ENCODE measurements at places on chromosomes 2 and 18.

DNA sequence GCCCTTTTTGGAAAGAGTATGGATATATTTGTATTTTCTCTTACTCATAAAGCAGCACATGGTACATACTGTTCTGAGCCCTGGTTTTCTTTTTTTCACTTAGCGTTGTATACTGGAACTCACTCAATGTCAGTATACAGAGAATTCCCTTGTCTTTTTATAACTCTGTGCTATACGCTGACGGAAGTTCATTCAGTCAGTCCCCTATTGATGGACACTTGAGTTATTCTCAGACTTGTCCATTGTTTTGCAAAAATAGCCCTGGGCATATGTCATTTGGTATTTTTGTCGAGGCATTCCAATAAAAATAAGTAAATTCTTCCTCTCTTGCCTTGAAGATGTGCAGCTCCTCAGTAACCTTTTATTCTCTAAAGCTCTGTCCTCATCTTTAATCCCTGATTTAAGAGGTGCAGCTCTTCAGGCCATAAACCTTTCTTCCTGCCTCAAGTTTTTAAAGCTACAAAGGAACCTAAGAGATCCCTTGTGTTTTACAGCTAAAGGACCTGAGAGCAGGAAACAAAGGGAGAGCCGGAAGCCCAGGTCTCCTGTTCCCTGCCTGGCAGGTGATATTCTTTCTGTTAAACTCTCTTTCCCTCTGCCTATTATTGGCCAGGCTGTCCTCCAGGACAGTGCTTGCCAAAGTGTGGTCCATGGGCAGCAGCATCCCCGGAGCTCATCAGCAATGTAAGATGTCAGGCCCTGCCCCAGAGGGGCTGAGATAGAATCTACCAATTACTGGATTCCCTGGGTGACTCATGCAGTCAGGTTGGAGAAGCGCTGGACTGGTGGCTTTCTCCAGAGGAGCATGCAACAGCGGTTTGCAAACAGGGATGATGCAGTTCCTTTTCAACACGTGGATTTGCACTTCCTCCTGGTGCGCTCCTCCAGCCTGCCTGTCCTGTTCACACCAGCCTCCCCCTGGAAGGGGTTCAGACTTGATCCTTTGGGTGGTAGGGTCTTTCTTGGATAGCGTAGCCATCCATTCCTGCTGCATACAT, 158.0 kb downstream of the NEDD4L start:
- no peak for DNase-seq

GRCh38 chr2:9194352-9194751, 12.3 kb upstream of the ASAP2 start:
- DNase-seq = no peak

GRCh38 chr2:142868229-142868762, 9.2 kb upstream of the KYNU start:
- no peak for DNase-seq

- no peak for DNase-seq
Measured at GRCh38 chr2:134692499-134692898, 26.3 kb downstream of the TMEM163 start.

DNA sequence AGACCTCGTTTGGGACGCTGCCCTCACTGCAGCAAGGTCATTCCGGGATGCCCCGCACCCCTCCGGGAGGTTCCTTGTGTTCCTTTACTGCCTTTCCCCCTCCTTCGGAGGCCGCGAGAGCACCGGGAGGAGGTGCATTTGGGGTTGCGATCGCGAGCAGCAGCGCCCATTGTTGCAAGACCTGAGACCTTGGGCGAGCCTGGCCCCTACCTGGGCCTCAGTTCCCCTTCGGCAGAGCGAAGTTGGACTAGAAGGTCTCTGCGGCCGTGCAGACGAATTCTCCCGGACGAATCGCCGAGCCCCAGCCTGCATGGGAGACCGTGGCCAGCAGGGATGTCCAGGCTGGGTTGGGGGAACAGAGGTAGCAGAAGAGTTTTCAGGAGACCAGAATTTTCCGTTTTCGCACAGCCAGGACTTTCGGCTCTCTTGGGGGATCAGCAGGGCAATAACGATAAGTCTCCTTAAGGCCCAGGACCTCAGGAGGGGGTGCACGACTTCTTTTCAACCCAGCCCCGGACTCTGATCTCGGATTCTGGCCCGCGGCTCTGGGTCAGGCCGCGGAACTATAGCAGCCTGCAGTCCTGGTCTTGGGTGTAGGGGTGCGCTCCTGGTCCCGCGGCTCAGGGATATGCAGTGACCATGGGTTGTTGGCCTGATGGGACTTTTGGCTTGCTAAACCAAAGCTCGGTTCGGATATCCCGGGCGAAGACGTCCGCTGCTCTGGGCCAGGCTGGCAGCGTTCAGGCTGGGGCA, 2.8 kb downstream of the GDF7 start:
- DNase-seq = no peak

- DNase-seq = no peak
Measured at GRCh38 chr2:40844353-40845277, 392.7 kb upstream of the SLC8A1 start.

DNA sequence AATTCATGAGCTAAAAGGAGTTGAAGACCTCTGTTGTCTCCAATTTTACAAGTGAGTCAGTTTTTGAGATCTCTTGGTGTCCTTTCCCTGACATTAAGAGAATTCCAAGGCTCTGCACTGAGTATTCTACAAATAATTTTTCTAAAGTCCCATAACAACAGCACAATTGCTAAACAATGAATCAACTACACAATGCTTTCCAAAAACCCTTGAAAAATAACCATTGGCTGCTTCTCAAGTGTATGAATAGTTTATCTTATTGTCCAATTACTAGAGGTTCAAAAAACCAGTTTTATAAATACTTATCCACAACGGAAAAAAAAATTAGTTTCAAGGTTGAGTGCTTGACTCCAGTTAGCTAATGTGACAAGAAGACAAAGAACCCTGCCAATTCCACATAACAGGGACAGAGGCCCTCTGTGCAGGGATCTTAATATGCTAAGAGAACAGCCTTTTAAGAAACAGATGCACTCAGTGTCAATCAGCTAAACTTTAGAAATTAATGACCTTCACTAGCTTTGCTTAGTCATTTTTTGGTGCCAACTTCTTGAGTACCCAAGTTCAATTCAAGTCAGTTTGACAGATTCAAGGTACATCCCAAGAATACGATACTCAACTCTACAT, 266.6 kb upstream of the CYP26B1 start:
- DNase-seq = no peak

DNA sequence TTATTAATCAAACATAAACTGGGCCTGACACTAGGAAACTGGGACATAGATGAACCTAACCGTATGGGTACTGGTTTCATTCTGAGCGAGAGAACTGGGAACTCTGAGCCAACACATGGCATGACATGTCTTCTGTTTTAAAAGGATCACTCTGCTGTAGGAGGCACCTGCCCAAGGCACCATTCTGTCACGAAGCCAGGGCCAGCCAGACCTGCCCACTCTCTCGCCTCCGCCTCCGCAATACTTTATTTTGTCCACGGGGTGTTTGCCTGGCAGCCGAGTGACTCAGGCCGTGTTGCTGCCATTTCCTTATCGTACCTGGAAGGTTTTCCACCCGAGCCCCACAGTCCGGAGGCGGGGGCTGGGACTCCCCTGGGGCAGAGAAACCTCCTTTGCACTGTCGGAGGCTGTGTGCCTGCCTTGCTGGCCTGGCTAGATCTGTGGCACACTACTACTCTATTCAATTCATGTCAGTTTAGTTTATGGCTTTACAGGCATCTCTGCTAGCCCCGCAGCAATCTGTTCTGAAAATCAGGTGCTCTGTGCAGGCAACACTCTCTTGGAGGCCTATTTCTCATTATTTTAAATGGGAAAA, 120.4 kb upstream of the ACKR3 start:
- no peak for DNase-seq

GRCh38 chr2:55063226-55063625, 13.0 kb upstream of the RTN4 start:
- DNase-seq = no peak

GRCh38 chr2:169452080-169452479, 27.2 kb upstream of the BBS5 start:
- DNase-seq = no peak

GRCh38 chr2:187580462-187581124, 26.4 kb upstream of the TFPI start:
- no peak for DNase-seq

DNA sequence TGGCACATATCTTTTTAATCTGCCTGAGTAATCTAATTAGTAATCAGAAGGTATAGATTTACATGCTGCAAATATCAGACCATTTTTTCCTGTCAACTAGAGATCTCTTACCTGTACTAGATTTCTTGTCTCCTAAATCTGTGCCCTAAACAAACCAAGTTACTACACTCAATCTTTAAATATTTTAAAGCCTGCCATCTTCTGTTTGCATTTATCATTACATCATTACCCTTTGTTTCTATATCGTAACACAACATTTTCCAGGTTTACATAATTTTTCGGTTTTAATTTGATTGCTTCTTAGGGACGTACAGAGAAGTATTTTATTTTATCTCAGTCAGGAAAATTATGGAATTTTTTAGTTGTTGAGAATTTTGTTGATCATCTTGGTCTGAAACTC, 25.7 kb downstream of the PSMA8 start:
- no peak for DNase-seq

DNA sequence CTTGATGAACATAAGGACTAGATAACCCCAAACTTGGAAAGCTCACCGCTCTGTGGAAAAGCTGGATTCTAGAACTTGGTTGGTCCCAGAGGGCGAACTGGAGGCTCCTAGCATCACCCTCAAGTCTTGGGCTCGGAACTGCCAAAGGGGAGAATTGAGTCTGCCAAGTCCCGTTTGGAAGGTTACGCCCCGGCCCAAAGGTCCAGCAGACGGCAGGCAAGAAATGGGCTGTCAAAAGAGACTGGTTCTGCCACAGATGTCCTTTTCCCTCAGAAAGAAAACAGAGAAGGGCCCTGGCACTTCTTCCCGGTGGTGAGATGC, 182.2 kb downstream of the ANAPC1 start:
- no peak for DNase-seq

DNA sequence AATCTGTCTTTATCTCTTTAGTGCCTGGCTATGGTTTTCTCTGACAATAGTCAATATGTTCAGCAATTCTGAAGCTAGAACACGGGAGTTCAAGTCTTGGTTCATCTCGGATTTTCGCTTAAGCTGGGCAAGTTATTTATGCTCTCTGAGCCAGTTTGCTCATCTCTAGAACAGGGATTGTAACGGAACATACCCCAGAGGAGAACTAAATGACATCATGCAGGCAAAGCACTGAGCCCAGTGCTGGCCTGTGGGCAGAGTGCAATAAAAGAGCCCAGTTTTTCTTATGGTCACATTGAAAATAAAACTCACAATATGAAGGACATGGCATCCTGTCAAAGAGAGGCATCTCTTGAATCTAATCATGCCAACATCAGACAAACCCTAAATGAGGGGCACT, 143.9 kb downstream of the ZBTB7C start:
- no peak for DNase-seq

DNA sequence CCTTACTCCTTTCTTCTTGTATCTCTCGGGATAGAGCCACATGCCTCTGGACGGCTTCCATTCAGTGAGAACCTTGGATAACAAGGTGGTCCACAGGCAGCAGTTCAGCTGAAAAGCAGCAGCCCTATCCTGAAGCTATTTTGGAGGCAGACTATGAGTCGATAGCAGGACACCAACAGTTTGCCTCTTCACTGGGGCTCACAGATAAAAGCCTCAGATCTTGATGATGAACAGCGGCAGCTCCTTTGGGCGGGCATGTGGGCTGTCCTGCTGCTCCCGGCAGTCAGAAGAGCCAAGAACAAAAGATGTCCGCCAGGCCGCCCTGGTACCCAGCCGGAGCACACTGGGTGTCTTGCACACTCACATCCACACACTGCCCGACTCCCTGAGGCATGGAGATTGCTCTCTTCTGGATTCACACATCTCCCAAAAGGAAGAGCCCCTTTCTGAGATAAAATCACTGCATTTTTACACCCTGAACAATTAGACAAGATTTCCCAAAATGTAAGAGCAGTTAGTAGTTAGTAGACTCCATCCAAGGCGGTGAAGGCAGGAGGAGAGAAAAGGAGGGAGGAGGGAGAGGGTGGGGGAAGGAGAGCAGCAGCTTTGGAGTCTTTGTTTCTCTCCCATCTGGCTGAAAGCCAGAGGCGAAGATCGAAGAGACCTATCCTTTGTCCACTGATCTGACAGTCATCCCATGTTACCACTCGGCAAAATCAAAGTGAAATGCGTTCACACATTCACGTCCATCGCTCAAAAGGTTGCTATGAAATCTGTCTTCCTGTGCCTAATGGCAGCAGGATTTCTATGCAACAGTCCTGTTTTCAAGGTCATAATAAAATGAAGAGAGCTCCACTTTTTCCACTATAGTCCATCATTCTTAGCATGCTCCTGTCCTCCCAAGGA, 90.1 kb upstream of the KLF7 start:
- DNase-seq = no peak

- DNase-seq = no peak
Measured at GRCh38 chr2:178450524-178450773, 526 bp downstream of the PRKRA start.

Data from stimulated activated CD4-positive, alpha-beta T cell treated with anti-CD3 and anti-CD28 coated beads, Interleukin-4, amount 100 ng/mL, for 1 hour (primary cell).